NCI-H1930 (cell line): ENCODE measurements at places on chromosomes 3 and 15.

GRCh38 chr3:185807445-185808068, 17.3 kb downstream of the IGF2BP2 start:
- no peak for DNase-seq

DNA sequence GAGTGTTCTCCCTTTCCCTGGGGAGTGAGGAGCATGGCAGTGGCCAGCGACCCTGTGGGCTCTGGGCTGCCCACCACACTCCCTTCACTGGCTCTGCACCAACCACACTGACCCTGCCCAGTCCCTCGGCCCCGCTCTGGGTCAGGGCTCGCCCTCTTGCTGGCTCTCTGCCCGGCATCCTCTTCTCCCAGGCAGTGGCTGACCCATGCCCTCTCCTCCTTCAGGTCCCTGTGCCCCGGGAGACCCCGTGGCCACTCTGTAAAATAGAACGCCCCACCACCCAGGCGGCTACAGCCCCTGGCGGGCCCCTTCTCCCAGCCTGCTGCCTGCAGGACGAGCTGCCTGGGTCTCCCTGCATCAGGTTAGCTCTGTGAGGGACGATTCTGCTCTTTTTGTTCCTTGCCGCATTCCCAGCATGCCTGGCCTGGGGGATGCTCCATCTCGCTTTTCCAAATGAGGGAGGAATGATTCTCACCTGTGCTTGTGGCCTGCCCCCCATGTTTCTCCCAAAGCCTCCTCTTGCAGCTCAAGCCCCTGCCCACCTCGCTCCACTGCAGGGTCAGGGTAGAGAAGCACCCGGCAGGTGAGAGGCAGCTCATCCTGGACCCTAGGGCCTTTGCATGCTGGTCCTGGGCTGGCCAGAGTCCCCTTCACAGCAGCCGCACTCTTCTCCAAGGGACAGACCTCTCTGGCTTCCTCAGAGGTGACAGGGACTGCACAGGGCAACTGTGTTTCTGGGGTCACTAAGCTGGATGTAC, 14.5 kb upstream of the CFAP100 start:
- no peak for DNase-seq

DNA sequence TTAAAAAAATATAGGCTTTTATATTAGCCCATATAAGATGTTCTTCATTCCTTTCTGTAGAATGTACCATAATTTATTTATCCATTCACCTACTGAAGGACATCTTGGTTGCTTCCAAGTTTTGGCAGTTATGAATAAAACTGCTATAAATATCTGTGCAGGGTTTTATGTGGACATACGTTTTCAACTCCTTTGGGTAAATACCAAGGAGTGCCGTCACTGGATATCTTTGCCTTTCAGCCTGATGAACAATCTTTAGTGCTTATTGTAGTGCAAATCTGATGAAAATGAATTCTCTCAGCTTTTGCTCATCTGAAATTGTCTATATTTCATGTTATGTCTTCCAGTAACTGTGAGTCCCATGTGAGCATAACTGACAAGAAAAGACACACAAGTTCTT, 26.6 kb upstream of the BLM start:
- DNase-seq: no peak

GRCh38 chr15:29903785-29904464, 81.7 kb upstream of the TJP1 start:
- no peak for DNase-seq

DNA sequence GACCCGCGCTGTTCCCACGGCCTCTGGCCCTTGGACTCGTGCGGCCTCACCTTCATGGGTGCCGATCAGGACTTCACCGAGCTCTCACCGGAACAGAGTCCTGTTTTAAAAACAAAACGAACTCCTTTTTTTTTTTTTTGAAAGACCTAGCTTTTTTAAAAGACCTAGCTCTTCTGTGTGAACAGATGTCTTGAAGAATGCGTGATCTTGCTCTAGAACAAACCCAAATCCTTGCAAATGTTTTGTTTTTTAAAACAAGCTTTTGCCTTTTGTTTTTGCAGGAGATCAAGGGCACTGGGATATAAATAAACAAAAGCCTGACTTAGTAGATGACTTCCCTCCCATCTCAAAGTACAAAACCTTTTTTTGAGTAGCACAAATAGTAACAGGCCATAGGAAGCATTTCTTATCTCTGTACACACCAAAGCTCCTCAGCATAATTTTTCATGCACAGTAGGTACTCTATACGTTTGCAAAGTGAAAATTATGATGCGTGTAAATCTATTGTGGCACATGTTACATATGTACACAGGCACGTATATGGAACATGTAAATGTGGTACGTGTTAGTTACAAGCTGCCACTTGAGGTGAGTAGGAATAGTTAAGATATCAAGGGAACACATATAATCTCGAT, 1.1 kb upstream of the MSL2 start:
- DNase-seq: no peak

GRCh38 chr15:32956006-32956405, 238.2 kb downstream of the GREM1 start:
- no peak for DNase-seq

GRCh38 chr3:36501616-36502015, 121.3 kb downstream of the STAC start:
- DNase-seq: no peak

DNA sequence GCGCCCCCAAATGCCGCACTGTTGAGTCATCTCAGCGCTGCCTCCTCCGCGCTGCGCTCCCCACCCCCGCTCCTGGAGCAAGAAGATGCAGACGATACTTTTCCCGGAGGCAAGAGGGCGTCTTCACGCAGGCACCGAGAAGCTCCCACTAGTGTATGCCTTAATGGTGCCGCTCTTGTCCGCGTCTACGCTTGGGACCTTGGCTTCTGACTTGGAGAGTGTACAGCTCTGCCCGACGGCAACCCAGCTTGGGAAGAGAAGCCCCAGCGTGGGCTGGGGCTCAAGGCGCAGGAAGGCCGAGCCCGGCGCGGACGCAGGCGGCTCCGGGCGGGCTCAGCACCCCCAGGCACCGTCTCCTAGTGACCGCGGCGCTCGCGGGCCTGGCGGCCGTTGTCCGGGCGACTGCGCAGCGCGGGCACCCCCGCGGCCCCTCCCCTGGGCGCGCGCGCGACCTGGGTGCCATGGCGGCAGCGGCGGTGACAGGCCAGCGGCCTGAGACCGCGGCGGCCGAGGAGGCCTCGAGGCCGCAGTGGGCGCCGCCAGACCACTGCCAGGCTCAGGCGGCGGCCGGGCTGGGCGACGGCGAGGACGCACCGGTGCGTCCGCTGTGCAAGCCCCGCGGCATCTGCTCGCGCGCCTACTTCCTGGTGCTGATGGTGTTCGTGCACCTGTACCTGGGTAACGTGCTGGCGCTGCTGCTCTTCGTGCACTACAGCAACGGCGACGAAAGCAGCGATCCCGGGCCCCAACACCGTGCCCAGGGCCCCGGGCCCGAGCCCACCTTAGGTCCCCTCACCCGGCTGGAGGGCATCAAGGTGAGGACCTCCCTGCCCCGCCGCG, at the start of gene P4HTM:
TSS of gene P4HTM (plus strand) at position 446 of the 840 bp plus-strand sequence. CDS start at position 462, 16 bp downstream.
- peak; percentile 37 for DNase-seq

DNA sequence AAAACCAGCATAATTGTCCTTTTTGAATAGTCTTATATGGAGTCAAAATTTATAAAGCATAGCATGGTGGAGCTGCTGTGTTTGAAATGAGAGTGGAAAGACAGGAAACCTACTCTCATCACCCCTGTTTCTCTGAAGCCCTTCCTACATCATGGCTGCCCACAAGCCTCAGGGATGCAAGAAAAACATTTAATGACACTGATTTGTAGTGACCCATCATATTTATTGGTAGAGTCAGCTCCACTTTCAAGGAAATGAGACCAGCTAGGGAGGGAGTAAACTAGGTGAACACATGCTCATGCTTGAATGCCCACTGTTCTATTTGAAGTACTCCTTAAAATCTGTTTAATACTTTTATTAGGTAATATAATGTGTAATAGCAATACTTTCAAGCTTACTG, 494.3 kb upstream of the KCNMB2 start:
- DNase-seq: no peak

DNA sequence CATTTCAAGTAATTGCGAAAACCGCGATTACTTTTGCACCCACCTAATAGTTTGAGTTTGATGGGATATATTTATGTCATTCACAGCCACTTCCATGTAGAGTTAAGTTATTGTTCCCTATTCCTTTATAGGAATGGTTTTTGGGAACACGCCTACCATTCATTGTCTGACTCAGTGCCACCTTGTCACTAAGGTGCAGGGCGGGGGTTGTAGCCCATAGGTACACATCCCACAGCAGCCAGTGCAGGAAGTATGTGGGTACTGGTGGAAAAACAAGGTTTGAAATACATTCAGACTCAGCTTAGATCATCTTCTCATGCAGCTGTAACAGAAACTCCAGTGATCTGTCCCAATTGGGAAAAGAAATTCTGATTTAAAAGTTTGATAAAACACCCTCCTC, 48.2 kb upstream of the CFAP161 start:
- no peak for DNase-seq

DNA sequence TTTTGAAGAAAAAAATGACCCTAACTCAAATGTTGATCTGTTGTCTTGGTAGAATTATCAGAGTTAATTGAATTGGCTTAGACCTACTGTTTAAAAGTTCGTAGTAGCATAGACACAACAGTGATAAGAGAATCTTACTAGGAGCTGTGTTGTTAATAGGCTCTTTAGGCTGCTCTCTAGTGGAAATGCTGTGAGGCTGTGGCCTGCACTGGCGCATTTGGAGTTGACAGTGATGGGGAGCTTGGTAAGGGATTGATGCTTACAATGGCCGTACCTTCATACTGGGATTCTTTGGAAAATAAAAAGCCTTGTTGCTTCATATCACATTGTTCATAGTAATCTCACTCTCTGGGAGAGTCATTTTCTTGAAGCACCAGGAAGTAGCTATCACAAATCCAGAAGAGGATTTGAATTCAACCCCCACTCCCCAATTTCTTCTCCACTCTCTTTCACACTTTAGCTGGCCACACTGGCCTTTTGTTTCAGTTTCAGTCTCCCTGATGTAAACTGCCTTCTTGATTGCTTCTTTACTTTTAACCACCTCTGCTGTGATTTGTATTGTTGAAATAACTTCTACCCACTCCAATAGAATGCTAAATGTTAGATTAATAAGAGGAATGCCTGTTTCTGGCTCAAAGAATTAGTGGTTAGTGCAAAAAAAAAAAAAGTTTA, 56.6 kb downstream of the CEP63 start:
- DNase-seq: no peak
